ENCODE measurements at places on chromosomes 3 and 15. TPM values are rescaled to one million over a fixed set of nuclear protein-coding genes. Genes with fewer than 3 reads are reported as not detected.

DNA sequence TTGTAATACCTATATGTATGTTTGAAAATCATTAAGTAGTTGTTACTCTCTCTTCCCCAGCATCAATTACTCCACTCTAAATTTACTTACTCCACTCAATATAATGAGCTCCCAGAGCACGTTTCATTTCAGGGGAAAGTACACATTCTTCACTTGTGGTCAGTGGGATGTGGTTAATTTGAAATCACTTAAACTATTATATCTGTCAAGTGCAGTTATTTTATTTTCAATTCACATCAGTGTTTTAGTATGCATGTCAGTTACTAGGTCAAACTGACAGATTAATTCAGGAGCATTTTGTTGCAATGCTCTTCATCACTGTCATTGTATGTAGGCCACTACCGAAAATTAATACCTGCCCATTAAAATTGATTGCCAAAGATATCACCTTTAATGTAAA, 376.1 kb downstream of the ZIC4 start:
- DNase-seq: no peak

DNA sequence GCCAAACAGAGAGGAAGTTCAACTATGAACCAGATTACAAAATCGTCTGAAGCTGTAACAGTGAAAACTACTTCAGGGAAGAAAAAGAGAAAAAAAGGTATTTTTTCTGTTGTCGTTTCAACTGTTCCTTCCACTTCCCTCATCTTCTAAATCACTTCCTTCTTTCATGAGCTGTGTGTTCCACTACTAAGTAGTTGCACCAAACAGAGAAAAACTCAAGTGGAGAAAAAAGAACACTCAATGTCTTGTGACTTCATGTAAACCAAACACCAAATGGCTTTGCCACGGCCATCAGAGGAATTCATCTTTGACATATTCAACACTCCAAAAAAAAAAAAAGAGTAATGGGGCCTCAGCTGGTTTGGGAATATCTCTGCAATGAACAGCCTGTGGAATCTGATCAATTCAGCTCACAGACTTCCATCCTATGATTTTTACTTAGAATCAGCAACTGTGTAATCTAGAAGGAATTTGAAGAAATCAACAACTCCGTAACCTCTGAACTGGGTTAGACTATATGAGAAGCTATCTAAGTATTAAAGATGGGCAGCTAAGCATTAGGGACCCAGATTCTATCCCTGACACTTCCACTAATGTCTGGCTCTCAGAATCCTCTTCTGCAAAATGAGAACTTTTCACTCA, 47.5 kb upstream of the RNF7 start:
- no peak for DNase-seq

DNA sequence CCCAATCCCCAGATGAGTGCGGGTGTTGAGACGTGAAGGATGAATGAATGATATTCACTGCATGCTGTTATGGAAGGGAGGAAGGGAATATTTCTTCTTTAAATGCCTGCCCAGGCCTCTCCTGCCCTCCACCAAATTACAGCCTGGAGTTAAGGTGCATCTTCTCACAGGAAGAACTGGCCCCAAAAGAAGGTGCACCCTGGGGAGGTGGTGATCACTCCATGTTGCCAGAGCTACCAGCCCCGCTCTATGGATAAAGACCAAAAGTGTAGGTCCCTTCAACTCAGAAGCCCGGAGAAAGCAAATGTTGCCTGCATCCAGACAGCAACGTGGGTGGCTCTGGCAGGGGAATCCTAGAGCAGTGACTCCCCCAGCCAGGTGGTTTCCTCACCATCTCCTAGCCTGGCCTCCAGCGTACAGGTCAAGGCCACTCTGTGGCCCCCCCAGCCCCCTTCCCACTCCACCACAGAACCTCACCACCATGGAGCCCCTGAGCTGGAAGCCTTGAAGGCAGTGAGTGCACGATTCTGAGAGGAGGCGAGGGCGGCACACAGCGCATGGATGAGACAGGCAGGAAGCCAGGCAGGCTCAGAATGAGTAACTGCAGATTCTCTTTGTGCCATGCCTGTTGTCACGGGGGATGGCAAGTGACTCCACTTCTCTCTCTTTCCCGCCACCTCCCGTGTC, 3.5 kb upstream of the VIPR1 start:
- no peak for DNase-seq

DNA sequence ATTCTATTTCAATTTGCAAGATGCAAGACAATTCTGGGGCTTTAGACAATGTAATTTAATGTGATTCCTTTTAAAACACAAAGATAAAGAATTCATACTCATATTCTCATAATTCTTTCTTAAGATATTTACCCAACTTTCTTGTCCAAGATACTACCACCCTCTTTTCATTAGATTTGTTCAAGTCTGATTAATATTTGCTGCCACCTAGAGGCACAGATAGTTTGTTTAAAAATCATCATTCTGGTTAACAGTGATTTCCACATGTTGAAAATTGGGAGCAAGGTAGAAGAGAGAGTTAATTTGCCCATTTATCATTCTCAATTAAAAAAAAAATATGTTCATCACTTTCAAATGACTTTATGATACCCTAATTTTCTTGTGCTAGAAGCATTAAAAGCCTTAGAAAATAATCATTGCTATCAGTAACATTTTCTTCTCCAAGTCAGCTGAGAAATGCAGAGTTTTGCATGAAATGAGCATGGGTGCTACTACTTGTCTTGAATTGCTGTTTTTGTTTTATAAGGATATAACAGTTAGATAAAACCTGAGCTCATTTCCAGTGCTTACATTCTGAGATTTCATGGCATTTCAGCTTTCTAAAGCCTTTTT, 11.6 kb downstream of the TAMM41 start:
- no peak for DNase-seq

KCNAB1 gene
- total RNA-seq: 0.10 TPM

- DNase-seq: peak; percentile 93
These were observed 63.7 kb downstream of the LRCH3 start for GRCh38 chr3:197854596-197855343.

GRCh38 chr3:195032106-195032759, 238.7 kb downstream of the XXYLT1 start:
- no peak for DNase-seq

GRCh38 chr15:63146684-63147083, 10.6 kb downstream of the RPS27L start:
- no peak for DNase-seq

- no peak for DNase-seq
These were observed 60.4 kb downstream of the ARIH1 start for GRCh38 chr15:72534523-72534922.

RPL35A gene
- 1,516 TPM for total RNA-seq

DNA sequence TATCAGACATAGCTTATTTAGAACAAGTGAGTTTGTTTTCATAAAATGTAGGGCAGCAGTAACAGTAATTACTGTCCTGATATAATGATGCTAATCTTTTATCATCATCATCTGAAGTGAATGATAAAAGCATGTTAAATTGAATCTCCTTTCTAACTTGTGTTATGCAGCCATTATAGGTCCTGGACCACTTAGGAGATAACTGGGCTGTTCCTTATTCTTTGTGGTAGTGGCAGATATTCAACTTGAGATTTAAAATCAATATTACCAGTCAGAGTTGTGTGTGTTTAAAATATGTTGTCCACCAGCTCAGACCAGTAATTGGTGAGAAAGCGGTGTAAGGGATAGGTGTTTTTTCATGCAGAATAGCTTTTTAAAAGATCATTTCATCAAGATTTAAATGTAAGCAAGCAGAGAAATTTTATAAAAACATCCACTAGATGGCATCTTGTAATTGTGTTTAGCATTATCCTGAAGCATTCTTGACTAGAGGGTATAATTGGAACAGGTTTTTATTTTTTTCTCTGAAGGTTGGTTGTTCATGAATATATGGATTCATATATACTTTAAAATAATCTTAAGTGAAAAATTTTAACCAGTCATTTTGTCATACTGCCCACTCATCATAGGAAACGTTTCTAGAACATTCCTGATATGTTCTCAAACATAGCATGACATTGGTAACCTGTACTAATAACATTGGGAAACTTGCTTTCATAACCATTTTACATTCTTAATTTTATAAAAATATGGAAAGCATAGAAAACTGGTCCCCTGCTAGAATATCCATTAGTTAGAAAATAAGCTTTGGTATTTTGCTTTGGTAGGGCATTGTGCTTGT, 153.9 kb downstream of the BBX start:
- peak; percentile 21 for DNase-seq

DNA sequence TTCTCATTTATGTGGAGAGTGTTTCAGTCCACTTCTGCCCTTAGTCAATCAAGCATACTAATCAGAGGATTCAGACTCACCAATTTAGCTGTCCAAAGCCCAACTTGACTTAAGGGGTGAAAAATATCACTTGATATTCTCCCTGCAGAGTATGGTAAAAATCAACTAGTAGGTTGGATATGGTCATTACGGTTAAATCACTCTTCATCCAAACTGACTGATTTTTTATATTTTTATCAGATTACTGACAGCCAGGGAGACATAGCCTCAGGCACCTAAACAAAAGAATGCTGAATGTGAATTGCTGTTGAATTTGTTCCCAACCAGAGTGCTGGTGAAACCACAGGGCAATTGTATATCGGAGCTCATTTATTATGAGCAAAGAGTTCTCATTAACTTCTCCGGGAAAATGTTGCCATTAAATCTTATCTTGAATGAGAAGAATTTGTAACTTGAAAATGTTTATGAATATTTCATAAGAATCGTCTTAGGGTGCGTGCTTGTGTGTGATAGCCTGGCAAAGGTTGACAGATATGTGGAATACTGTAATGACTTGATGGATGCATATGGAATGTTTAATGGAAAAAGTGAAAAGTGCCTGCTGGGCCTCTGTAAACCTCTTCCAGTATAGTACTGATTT, 411.2 kb downstream of the NAALADL2 start:
- peak; percentile 85 for DNase-seq

GRCh38 chr15:70633991-70634390, 129.4 kb downstream of the UACA start:
- no peak for DNase-seq

DNA sequence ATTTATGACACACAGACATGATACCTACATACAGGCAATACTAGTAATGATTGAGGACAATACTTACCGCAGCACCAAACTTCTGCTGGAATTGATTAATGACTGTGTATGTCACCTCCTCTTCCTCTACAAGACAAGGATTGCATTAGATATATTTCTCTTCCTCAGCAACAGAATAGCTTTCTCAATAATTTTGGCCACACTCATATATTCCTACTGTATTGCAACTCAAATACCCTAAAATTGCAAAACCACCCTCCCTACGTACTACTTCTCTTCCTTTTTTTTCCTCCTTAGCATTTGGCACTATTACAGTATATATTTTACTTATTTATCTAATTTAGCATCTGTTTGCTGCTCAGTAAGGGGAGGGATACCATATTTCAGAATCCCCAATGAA, 14.8 kb downstream of the EXD1 start:
- DNase-seq: no peak

GOLGA8R gene
- not detected for total RNA-seq

GRCh38 chr15:33293713-33294334, 16.9 kb upstream of the RYR3 start:
- DNase-seq: no peak

SCN11A gene
- total RNA-seq: not detected

GRCh38 chr15:66723826-66724731, 22.0 kb downstream of the SMAD6 start:
- no peak for DNase-seq

GRCh38 chr3:15263120-15263519, 57.1 kb downstream of the CAPN7 start:
- DNase-seq: no peak

GRCh38 chr3:48472673-48472922, 26.1 kb downstream of the ATRIP start:
- DNase-seq: no peak

THUMPD3 gene
- total RNA-seq: 44.0 TPM

HYAL1 gene
- total RNA-seq: not detected
